ENCODE measurements at places on chromosomes 4 and X.

- peak; percentile 3 for DNase-seq
Measured at GRCh38 chr4:111883557-111883999, 261.7 kb upstream of the FAM241A start.

GRCh38 chrX:57985951-57986350 is 75.7 kb upstream of the ZXDA start:
- no peak for DNase-seq

GRCh38 chrX:18721683-18722499 is 14.4 kb downstream of the PPEF1 start:
- peak; percentile 3 for DNase-seq

DNA sequence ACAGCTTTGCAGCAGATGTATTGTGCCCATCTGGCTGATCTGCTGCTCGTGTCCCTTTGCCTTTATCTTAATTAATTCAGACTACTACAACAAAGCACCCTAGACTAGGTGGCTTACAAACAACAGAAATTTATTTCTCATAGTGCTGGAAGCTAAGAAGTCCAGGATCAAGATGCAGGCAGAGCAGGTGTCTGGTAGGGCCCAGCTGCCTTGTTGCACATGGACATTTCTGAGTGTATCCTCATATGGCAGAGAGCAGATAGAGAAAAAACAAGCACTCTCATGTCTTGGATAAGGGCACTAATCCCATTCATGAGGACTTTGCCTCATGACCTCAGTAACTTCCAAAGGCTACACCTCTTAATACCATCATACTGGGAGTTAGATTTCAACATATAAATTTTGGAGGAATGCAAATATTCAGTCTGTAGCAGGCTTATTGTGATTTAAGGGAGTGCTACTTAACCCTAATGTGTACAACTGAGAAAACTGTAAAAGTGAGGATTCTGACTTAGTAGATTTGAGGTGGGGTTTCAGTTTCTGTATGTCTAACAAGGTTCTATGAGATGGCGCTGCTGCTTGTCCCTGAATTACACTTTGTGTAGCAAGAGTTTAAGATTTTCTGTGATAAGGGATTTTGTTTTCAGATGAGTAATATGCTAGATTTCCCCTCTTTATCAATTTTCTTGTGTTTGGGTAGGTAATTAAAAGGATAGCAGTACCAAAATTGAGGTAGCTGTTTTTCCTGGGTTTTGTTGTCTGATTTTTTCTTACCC is 473.2 kb upstream of the TECRL start:
- no peak for DNase-seq

DNA sequence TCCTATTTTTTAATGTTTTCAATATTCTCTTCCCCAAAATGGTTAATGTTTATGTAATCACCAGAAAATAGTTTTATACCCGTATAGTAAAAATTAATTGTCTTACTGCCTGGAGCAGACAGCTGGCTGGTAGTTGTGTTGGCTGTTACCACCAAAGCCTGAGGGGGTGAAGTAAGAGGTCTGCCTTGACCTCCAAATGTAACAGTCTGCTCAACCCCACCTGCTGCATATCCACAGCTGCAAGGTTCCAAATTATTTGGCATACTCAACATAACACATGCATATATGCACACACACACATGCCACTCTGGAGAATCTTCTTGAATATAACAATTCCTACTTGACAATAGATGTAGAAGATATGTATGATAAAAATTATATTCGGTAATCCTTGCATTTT is 624.3 kb downstream of the ADGRL3 start:
- DNase-seq: no peak

GRCh38 chrX:15761564-15762191 is 23.6 kb downstream of the CA5B start:
- DNase-seq: no peak

GRCh38 chr4:3702561-3703221 is 63.5 kb upstream of the ADRA2C start:
- no peak for DNase-seq

DNA sequence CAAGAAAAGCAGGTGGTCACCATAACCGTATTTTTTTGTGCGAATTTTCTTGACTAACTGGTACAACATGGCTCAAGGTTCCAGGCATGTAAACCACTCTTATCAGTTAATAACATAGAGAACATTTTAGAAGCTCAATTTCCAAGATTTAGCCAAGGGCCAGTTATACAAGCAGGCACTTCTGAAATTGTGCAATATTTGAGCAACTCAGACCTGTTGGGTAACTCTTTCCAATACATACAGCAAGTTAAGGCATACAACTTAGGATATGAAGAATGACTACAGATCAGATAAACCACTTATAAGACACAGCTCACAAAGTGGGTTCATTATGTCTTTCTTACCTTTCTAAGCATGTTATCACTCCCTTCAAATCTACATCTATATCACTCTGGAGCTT is 43.9 kb downstream of the ZNF280C start:
- no peak for DNase-seq

DNA sequence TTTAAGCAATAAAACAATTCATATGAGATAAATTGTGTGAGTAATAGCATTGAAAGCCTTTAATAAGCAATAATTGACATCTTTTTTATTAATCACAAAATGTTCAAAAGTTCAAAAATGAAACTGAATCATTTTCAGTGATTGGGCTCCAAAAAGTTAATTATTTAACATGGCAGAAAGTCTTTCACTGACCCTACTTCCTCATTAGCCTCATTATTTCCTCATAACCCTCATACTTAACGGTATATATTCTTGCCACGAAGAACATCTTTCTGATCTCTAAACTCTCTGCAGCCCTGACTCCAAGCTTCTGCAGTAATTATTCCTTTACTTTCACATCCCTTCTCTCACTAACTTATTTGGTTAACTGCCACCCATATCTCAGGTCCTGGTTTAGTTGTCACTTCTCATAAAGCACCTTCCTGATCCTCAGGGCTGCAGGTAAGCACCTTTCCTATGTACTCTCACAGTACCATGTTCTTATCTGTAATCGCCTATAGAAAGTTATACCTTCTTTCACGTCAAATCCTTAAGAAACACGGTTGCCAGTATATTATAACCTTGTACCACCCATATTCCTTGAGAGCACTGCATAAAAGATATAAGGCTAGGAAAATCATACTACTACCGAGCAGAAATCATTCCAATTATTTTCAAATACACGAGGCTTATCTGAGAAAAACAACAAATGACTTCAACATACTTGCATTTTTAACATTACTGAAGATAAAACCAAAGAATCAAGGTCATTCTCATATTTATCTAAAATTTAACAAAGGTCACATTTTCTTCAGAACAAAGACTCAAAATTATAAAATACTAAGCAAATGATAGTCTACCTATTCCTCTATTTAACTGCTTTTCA is 72.2 kb downstream of the PPP3CA start:
- no peak for DNase-seq

DNA sequence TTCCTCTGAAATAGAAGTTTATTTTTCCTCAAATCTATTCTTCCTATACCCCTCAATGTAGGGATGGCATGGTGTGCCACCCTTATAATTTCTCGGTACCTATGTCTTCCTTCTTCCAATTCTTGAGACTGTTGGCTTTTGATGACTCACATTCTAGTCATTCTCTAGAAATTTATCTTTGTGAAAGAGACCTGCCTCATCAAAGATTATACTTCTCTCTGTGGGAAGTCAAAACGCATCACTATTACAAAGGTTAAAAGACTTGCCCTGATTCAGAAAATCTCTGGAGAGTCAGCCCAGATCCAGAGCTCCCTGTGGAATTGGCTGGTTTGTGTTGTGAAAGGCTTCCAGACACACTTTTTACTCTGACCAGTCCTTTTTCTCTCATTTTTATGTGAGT is 65.9 kb upstream of the FSTL5 start:
- DNase-seq: no peak

GRCh38 chr4:16029262-16029661 is 54.6 kb downstream of the PROM1 start:
- DNase-seq: no peak

All from hippocampal formation (tissue), 2 donors.